ENCODE measurements at places on chromosomes 11 and 22.

- DNase-seq, result no peak
These were observed 53.9 kb upstream of the SHISAL1 start for GRCh38 chr22:44366372-44367300.

- DNase-seq, result no peak
These were observed 3.0 kb upstream of the ANKK1 start for GRCh38 chr11:113384551-113384950.

DNA sequence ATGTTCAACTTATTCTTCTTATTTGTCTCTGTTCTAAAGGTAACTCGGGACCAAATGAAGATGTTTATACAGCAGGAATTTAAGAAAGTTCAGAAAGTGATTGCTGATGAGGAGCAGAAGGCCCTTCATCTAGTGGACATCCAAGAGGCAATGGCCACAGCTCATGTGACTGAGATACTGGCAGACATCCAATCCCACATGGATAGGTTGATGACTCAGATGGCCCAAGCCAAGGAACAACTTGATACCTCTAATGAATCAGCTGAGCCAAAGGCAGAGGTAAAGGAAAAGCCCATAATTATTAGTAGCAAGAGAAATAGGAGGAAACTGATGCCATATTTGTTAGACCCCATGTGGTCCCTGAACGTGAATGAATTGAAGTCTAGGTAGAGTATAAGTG is 63.3 kb downstream of the TRIM44 start:
- no peak for DNase-seq

- DNase-seq, result no peak
These were observed 2.7 kb downstream of the REXO2 start for GRCh38 chr11:114441921-114442320.

- no peak for DNase-seq
These were observed 3.1 kb downstream of the EIF3M start for GRCh38 chr11:32586576-32587190.

- no peak for DNase-seq
These were observed 28.1 kb upstream of the CREB3L1 start for GRCh38 chr11:46249103-46249937.

- DNase-seq, result no peak
These were observed 146.0 kb downstream of the OPCML start for GRCh38 chr11:133386262-133386661.

- no peak for DNase-seq
These were observed 15.3 kb downstream of the OSBPL5 start for GRCh38 chr11:3149852-3150188.

GRCh38 chr11:67699521-67699920 is 25.1 kb upstream of the ALDH3B2 start:
- DNase-seq, result no peak

GRCh38 chr22:32448980-32449379 is 15.3 kb downstream of the BPIFC start:
- DNase-seq, result no peak

Measured in left renal pelvis (tissue), 4 donors.